NCI-H510A (cell line): ENCODE measurements at places on chromosomes 2 and 18.

DNA sequence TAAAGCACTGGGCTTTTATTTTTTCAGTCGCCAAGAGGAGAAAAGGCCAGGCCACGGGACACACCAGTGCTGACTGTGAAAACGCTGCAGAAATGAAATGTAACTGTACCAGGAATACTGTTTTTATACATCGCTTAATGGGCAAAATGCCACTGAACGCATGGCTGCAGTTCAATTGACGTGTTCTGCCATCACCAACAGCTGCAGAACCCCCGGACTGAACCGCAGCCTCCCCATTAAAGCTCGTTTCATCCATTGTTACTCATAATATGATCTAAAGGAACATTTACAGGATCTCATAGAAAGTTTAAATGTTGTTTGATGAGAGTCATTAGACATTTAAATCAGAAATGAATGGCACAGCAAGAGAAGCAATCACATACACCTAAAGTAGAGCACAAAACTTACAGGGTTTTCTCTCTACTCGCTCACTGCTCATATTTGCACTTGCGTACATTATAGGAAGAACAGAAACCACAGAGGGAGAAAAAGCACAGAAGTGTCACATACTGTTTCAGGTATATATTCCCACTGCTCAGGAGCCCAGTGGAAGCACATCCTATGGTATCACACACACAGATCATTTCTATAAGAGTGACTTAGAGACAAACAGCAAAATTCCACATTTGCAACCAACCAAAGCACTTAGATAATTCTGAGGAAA is 35.3 kb downstream of the TCF4 start:
- no peak for DNase-seq

DNA sequence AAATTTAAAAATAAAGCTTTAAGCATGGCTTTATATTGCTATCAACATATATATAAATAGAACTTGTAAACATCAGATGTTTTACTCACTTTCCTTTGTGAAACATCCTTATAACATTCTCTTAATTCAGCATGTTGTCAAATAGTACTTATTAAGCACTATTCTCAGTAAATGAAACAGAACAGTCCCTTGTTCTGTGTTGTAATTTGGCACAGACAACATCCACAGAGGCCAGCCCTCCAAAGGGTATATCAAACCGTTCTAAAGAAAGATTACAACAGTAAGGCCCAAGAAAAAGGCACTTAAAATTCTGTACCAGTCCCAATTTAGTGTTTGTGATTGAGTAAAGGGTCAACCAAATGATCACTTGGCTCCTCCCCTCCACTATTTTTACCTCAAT is 46.0 kb downstream of the GAREM1 start:
- DNase-seq = no peak

DNA sequence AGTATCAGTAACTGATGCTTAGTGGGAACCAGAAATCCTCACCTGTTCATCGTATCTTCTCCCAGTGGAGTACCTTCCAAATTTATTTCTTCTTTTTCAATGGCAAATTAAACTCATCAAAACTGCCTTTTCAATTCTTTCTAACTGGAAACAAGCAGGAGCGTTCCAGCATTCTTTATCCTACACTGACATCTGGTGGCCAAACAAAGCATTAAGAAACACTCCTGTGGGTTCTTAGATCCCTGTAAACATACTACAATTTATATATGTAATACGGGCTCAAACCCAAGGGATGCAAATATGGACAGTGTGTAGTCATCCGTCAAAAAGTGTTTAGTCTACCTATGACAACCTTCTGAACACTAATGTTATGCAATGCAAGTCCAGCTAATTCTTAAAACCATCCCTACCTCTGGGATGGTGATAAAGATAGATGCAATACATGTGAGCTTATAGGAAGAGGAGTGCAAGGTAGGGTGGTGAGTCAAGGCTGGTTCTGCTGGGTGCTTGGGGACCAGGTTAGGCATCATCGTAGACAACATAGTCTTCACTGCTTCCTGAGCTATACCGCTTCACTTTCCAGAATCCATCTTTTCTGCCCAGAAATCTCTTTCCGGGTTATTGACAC is 375.0 kb downstream of the CTNNA2 start:
- peak; percentile 1 for DNase-seq

- no peak for DNase-seq
These were observed 12.4 kb downstream of the MEX3C start for GRCh38 chr18:51185075-51185474.

DNA sequence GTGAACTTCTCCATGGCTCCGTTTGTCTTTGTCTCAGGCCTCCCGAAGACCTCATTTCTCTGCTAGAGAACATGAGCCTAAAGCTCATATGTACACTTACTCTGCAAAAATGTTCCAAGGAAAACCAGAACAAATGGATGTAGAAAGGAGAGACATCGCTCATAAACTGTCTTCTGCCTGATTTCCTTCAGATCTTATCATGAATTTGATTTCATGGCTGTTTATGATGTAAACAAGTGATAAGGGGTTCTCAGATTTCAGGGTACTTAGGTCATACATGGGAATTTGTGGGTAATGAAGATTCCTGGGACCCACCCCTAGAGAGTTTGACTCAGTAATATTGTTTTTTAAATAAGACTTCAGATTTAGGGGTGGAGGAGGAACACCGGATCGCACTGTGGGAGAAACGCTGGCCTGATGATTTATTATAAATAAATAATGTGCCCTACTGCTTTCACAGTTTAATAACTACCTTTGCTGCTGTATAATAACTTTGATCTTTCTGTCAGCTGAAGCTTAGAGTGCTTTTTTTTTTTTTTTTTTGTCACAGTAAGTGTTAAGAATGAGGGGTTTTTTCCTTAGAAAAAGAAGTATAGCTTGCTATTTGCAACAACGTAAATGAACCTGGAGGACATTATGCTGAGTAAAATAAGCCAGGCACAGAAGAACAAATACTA is 14.9 kb downstream of the AOX1 start:
- DNase-seq = no peak

DNA sequence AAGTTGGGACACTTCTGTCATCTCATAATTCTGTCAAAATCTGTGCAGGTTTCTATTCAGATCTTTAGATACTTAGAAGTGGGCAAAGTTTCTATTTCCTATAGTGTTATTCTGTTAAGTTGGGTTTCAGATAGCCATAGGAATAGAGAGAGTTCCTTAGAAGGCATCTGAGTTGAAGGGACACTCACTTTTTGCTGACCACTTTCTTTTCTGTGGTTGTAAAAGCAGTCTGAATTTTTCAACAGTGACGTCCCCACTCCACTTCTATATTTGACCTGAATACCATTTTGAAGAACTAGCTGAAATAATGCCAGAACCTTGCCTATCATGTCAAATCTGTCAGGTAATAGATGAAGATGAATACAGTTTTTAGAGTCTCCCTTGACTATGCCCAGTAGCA is 267.3 kb downstream of the SPAG16 start:
- no peak for DNase-seq

DNA sequence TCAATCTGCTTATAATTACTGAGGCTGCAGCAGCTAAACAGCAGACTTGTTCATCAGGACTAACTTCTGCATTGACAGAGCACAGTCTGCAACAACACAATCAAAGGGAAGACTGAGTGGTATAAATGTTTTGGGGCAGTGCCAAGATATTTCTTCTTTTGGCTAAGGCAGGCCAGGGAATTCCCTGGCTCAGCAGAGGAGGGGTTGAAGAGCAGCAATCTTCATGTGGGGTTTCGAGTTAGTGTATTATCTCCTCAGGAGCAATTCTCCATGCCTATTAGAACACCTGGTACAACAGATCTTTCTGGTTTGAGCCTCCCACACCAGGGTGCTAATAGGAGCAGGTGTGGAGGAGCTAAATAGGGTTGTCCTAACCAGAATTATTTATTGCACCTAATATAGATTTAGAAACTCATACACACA is 103.0 kb upstream of the STK17B start:
- peak; percentile 61 for DNase-seq

- no peak for DNase-seq
These were observed 9.5 kb upstream of the TRPM8 start for GRCh38 chr2:233907627-233908026.

GRCh38 chr18:54828986-54829385 is 709 bp downstream of the RAB27B start:
- DNase-seq = no peak

DNA sequence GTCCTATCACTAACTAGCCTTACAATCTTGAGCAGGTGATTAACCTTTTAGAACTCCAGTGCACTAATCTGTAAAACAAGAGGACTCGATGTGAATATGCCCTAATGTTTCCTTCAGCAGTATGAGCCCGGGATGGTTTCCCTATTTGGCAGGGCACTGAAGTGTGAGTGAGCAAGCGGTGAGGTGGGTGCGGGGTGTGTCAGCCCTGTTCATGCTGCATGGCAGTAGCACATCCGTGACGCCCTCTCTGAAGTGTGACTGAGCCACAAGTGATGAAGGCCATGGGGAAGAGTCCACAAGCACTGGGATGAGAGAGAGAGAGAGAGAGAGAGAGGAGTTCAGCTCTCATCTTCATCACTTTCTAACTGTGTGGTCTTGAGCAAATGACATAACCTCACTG is 168.7 kb downstream of the SETBP1 start:
- no peak for DNase-seq

DNA sequence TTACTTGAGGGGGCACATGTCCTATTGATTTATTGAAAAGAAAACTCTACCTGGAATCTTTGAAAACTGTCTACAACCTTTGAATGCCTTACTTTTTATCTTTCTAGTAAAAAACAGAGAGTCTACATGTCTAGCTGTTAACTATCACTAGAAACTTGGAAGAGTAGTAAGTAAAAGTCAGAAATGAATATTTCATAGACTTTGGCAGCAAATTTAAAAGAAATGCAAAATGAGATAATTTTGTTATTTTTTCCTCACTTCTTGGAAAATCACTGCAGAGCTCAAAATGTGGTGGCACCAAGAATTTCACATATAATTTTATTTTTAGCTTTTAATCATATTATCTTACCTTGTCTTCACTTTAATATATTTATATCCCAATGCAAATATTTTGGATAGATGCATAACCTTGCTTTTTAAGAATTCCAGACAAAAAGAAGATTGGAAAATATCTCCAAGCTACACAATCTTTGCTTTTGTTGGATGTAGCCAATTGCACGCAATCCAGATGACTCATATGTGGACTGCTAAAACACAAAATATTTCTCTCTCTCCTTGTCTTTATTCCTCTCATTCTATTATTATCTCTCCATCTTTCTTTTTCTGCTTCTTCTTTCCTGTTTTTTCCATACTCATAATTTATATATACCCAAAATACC is 92.2 kb upstream of the DSEL start:
- DNase-seq = no peak

GRCh38 chr2:67463810-67464209 is 66.7 kb downstream of the ETAA1 start:
- peak; percentile 61 for DNase-seq

DNA sequence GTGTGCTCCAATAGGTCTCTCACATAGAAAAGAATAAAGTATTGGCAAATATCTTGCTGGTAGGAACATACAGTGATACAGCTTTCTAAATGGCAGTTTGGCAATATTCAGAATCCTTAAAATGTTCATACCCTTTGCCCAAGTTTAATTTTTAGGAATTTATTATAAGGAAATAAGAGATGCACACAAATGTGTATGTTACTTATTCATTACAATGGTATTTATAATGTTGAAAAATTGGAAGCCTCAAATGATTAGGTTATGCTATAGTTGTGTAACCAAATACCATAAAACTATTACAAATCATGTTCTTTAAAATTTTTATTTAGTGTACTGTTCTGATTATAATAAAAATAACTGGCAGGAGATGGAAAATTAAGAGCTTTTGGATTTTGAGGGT is 196.8 kb downstream of the MCFD2 start:
- DNase-seq = no peak

DNA sequence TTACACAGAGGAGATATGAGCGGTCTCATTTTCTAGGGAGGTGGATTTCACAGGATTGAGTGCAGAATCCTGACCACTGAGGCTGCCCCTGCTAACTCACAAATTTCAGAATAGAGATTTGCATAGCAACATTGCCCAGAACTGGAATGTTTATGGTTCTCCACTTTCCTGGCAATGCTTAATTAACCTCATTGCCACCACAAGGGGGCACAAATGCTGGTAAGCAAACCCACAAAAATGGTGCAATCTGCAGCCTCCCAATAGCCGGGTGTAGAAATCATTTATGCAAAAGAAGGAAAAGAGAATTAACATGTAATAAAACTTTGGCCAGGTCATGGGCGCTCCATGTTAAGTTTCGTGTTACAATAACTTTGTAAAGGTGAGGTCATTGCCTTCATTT is 112.4 kb downstream of the CYRIA start:
- no peak for DNase-seq

GRCh38 chr2:46978723-46979122 is 63.1 kb upstream of the MCFD2 start:
- no peak for DNase-seq
